ENCODE measurements at places on chromosomes 11 and 22. TPM values are rescaled to one million over a fixed set of nuclear protein-coding genes. Genes with fewer than 3 reads are reported as not detected.

- peak; percentile 43 for DNase-seq
- H3K27ac ChIP-seq: no peak overlapping the region
- H3K4me1 ChIP-seq: peaks cover 5% of the 10 kb centered on the region
- H3K4me3 ChIP-seq: no peak overlapping the region
- H3K36me3 ChIP-seq: no peaks in the 10 kb centered on the region
Observed at GRCh38 chr11:19953909-19954308, 206.4 kb downstream of the DBX1 start.

DNA sequence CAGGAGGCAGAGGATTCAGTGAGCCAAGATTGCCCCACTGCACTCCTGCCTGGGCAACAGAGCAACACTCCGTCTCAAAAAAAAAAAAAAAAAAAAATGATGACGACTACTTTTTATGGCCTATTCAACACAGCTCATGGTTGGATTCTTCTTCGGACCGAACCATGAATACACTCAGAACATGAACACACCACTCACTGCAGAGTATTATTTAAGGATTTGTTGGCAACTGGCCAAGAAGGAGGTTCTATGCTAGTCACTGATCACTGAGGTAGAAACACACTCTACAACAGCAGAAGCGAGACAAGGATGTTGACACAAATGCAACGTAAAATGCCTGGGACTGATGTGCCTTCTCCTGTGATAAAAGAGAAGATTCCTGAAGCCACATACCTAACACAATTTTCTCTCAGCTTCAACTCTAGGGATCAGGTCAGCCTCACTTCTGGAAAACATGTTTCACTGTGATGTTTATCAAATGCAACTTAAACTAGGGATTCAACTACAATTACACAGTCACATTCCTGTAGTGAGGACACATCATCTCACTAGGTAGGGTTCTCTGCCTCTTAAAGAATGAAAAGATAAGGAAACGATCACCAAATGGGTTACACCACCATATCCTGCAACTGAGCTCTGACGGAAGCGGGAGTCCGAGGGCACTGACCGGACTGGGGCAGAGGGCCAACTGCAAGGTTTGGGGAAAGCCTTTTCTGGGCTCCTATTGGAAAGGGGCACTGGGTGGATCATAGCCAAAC is 82.5 kb downstream of the SGSM3 start:
- H3K4me3 ChIP-seq: no peak overlapping the region
- no peak overlapping the region for H3K27ac ChIP-seq
- no peak for DNase-seq
- peaks cover 11% of the 10 kb centered on the region for H3K36me3 ChIP-seq
- no peaks in the 10 kb centered on the region for H3K27me3 ChIP-seq

DNA sequence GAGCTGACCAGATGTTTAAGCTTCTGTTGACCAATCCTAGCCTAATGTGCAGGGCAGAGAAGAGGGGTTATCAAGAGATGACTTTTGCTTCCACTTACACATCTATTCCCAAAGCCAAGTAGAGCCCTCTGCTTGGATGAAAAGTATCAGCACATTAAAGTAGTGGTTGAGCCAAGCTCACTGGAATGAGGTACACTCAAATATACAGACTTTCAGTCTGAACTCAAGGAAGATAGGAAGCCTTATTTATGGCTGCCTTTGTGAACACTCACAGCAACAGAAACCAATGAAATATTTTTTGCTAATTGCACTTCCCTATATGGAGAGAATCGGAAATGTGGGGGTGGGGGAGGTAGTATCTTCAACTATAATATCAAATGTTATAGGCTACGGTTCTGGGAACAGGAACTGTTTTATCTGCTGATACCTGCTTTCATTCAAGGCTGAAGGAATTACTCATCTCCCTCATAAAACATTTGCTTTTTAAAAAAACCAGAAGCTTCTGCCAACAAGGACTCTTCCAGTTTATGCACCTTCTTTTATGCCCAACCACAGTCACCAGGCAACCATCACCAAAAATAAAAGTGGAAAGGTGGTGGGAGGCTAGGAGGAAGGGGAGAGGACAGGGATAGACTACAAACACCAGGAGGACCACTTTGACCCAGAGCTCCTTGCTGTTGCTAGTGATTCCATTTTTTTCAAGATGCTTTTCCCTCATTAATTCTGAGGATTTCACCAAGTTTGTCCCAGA is 91.2 kb downstream of the CLPB start:
- no peak for DNase-seq
- no peaks in the 10 kb centered on the region for H3K36me3 ChIP-seq
- H3K27ac ChIP-seq: no peak overlapping the region

DNA sequence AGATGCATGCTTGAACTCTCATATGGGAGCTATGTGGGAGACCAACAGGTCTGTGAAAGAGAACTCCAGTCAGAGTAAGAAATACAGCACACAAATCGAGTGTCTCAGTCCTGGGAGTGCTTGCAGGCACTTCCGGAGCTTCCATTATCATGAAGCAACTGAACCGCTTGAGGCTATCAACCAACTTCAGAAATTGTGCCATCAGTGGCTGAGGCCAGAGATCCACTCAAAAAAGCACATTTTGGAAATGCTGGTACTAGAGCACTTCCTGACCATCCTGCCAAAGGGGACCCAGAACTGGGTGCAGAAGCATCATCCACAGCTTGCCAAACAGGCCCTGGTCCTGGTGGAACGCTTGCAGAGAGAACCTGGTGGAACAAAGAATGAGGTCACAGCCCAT is 33.4 kb downstream of the GAB2 start:
- DNase-seq: no peak
- H3K36me3 ChIP-seq: no peaks in the 10 kb centered on the region
- H3K4me3 ChIP-seq: no peak overlapping the region
- no peak overlapping the region for H3K27ac ChIP-seq

DNA sequence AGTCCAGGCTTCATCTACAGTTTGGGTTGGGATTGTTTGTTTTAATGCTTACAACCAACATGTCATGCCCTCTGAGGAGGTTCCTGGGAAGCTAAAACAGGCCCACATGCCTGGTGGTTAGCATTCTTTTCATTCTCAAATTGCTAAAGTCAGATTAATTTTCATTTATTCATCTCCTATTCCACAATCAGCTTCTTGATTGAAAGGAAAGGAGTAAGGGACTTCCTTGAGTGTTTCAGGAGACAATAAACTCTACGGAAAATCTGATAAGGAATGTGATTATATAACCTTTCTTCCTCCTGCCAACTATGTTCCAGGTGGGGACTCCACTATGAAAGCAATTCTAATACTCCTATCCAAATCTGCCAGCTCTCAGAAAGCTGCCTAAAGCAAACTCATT is 30.8 kb downstream of the MRTFA start:
- peaks cover 21% of the 10 kb centered on the region for H3K4me1 ChIP-seq
- H3K27me3 ChIP-seq: no peaks in the 10 kb centered on the region
- no peak overlapping the region for H3K27ac ChIP-seq
- no peak overlapping the region for H3K4me3 ChIP-seq

DNA sequence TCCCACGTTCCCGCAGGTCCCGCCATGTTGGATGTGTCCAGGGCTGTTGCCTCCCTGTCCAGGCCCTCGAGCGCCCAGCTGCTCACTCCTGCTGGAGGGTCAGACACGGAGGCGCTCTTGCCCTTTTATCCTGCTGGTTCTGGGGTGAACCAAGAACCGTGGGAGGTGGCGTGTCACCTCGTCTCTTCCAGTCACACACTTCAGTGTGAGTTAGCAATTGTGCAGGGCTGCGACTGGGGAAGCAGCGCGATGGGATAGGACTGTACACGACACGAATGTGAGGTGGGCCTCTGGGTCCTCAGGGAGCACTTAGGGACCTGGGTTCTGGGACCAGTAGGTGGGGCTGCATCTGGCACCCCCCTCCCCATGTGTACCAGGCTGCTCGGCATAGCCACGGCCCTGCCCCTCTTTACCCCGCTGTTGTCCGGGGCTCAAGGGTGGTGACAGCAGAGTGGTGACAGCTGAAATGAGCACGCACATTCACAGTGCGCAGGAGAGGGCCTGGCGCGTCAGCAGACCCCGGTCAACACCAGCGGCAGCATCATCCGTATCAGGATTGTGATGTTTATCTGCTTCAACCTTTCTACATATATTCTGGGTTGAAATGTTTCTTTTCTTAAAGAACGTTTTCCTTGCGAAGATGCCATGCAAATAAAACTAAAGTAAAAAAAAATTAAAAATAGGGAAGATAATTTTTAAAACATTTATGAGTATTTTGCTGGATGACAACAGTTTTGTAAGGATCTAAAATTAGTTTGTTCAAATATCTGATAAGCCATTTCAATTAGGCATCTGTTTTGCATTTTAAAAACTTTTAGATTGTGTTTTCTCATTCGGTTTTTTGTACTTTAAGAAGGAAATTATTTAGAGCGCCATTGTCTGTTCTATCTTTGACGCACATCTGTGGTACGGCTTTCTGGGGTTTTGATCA is 210.7 kb downstream of the TBC1D22A start:
- H3K4me1 ChIP-seq: no peaks in the 10 kb centered on the region
- DNase-seq: no peak
- no peaks in the 10 kb centered on the region for H3K36me3 ChIP-seq
- H3K27me3 ChIP-seq: no peaks in the 10 kb centered on the region
- H3K27ac ChIP-seq: no peak overlapping the region

DNA sequence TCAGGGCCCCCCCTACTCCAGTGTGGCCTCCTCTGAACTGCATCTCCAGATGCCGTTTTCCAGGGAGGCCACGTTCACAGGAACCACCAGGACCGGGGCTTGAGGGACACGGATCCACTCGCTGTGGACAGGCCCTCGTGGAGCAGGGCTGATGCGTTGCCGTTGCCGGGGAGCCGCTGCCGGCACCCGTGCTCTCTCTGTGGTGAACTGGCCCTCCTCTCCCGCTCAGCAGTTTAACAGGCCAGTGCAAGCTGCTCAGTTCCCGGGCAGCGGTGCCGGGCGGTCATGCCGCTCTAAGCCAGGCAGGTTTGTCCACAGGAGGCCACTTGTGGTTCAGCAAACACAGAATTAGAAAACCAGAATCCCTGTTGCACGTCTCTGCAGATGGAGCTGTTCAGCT is 301.6 kb downstream of the TBC1D22A start:
- no peak overlapping the region for H3K4me3 ChIP-seq
- peaks cover 10% of the 10 kb centered on the region for H3K4me1 ChIP-seq
- no peak for DNase-seq
- H3K36me3 ChIP-seq: 0 out of 2 replicates have a peak, but pooled peaks cover 6% of the 10 kb centered on the region

- no peaks in the 10 kb centered on the region for H3K36me3 ChIP-seq
- peak; percentile 85 for DNase-seq
- H3K27me3 ChIP-seq: no peaks in the 10 kb centered on the region
- H3K4me3 ChIP-seq: no peak overlapping the region
- H3K27ac ChIP-seq: no peak overlapping the region
Observed at GRCh38 chr11:84558085-84558905, 1068.8 kb downstream of the DLG2 start.

- no peak overlapping the region for H3K4me3 ChIP-seq
- H3K27ac ChIP-seq: no peak overlapping the region
- no peaks in the 10 kb centered on the region for H3K27me3 ChIP-seq
- peaks cover 21% of the 10 kb centered on the region for H3K36me3 ChIP-seq
Observed at GRCh38 chr22:36300396-36301212, 47.7 kb downstream of the APOL1 start.

GRCh38 chr11:70853068-70853769 is 399.2 kb downstream of the SHANK2 start:
- H3K27me3 ChIP-seq: no peaks in the 10 kb centered on the region
- H3K27ac ChIP-seq: no peak overlapping the region
- no peak for DNase-seq
- no peak overlapping the region for H3K4me3 ChIP-seq
- no peaks in the 10 kb centered on the region for H3K4me1 ChIP-seq

DNA sequence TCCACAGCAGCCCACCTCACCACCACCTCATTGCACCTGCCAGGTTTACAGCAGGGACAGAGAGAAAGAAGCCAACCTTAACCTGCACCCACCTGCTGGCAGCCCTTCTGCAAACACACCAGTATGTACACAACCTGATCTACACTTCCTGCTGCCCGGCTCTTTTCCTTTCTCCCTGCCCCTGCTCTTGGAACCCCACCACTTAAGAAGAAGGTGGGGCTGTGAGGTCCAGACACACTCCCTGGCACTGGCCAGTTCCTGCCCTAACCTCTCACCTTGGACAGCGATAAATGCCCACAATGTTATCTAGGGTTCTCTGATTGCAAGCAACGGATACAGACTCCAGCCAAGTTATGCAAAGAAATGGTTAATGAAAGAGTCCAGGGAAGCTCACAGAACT is 10.8 kb upstream of the SLC35C1 start:
- H3K4me1 ChIP-seq: no peaks in the 10 kb centered on the region
- no peak overlapping the region for H3K4me3 ChIP-seq
- DNase-seq: no peak
- H3K36me3 ChIP-seq: no peaks in the 10 kb centered on the region

DNA sequence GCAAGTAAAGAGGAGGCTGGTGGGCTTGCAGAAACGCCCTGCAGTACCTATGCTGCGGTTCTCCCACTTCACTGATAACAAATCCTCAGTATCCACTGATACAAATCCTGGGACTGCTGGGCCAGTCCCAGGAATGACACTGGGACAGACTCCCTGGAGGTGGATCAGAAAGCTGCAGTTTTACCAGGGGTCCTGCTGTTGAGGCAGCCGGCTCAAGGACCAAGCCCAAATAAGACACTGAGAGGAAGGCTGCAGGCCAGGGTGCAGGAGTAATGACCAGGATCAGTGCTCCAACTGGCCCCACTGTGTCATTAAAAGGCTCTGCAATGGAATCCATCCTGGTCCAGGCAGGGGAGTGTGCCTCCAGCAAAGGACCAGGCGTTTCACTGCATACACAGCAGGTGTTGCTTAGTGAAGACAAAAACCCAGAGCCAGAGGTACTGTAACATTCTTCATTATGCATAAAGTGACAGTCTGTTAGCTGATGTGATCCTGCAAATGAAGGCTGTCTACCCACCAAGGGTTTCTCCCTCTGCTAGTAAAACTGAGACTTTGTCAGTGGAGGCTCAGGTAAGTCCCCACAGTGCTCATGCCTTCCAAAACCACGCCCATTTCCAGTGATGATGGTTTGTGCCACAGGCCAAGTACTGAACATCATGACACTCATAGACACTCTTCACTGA is 1.4 kb upstream of the C22orf39 start:
- H3K27ac ChIP-seq: peak overlapping the region; percentile 78
- peak; percentile 56 for DNase-seq
- H3K4me3 ChIP-seq: peak overlapping the region; percentile 93
- peaks cover 42% of the 10 kb centered on the region for H3K4me1 ChIP-seq
- no peaks in the 10 kb centered on the region for H3K27me3 ChIP-seq

DNA sequence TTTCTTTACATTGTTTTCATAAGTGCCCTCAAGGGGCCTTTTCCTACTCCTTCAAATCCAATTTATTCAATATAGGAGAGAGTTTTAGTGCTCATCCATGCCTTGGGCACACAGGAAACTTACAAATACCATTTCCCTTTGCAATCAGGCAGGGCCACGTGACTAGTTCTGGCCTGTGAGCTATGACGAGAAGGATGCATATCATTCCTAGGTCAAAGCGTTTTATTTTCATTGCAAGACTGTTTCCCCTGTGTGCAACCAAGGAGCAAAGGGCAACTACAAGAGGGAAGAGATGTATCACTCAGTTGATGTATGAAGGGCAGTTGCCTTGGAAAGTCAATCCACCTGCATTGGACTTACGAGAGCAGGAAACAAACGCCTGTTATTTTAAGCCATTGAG is 1.9 kb upstream of the TRAF6 start:
- H3K4me1 ChIP-seq: peaks cover 13% of the 10 kb centered on the region
- no peak overlapping the region for H3K27ac ChIP-seq
- DNase-seq: no peak
- no peaks in the 10 kb centered on the region for H3K36me3 ChIP-seq

GRCh38 chr11:34134765-34135164 is 29.3 kb downstream of the NAT10 start:
- H3K4me3 ChIP-seq: no peak overlapping the region
- peaks cover 10% of the 10 kb centered on the region for H3K4me1 ChIP-seq
- DNase-seq: no peak
- no peaks in the 10 kb centered on the region for H3K27me3 ChIP-seq
- H3K36me3 ChIP-seq: peaks cover 52% of the 10 kb centered on the region

MOB2 gene
- 8.8 TPM for total RNA-seq

CCDC81 gene
- 1.2 TPM for total RNA-seq

Measured in Karpas-422 (cell line).